ENCODE measurements at places on chromosomes 11 and 22.
A peak's percentile ranks its signal among the peaks of the same experiment; 100 is the strongest.

DNA sequence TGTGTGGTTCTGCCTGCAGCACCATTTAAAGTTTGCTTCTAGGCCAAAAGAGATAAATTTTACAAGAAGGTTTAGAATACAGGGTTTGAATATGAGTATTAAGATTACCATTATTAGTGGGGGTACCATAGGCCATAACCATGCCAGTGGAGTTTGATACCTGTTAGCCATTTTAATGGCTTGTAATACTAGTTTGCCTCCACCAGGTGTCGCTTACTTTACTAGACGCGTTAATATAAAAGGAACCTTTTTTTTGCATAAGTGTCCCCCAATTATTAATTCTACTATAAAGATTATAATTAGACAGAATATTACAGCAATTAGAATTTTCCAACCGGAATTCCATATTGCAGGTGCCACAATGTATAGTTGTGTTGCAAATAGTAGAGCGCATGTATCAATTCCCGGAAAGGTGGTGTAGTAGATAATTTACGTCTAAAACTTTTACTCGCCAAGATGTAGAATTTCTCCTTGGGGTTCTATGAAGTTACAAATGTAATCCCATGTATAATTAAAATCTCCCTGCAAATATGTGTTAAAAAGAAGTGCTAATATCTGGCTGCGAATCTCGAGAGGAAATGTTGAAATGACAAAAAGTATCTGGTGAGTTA is 16.1 kb downstream of the MS4A6E start:
- DNase-seq: peak; percentile 49

- no peak for DNase-seq
Observed at GRCh38 chr11:69087811-69088210, 39.1 kb downstream of the TPCN2 start.

GRCh38 chr22:23786261-23786710 is 480 bp upstream of the SMARCB1 start:
- DNase-seq: no peak

- no peak for DNase-seq
Observed at GRCh38 chr22:46377525-46378425, 42.3 kb downstream of the TRMU start.

DNA sequence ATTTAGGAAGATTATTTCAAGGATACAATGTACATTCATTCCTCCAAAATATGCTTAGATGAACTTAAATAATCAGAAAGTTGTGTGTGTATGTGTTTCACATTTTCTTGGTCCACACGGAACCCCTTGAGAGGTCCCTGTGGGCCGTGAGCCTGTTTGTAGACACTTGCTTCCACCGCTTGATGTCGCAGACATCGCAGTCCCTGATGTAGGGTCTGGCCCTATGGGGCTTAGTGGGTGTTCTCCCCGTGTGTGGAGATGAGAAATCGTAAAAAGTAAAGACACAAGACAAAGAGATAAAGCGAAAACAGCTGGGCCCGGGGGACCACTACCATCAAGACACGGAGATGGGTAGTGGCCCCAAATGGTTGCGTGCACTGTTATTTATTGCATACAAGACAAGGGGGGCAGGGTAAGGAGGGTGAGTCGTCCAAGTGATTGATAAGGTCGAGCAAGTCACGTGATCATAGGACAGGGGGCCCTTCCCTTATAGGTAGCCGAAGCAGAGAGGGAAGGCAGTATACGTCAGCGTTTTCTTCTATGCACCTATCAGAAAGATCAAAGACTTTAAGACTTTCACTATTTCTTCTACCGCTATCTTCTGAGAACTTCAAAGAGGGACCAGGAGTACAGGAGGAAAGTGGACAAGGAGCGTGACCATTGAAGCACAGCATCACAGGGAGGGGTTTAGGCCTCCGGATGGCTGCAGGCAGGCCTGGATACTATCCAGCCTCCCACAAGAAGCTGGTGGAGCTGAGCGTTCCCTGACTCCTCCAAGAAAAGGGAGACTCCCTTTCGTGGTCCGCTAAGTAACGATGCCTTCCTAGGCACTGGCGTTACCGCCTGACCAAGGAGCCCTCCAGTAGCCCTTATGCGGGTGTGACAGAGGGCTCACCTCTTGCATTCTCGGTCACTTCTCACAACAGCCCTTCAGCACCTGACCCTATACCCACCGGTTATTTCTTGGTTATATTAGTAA is 1.2 kb upstream of the APOBEC3C start:
- DNase-seq: no peak

DNA sequence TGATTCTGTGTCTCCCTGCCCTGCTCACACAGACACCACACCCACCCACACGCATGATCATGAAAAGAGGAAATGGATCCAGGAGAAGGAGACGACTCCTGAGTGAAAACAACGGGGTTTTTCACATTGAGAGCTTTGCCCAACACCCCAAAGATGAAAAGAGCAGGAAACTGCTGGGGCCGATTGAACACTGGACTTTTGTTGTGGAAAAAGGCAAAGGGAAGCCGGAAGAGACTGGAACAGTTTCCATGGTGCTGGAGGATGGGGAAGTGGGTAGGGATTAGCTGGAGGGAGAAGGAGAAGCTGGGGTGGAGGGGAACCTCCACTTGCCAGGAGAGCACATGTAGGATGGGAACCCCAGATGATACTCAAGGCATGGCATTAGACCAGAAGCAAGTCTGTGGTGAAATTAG is 5.2 kb upstream of the SLC43A3 start:
- peak; percentile 78 for DNase-seq

GRCh38 chr11:60316317-60316716 is 10.7 kb upstream of the MS4A6E start:
- peak; percentile 39 for DNase-seq

- no peak for DNase-seq
Observed at GRCh38 chr22:43901976-43902643, 10.3 kb upstream of the PNPLA5 start.

- no peak for DNase-seq
Observed at GRCh38 chr22:35475545-35475944, 65.1 kb upstream of the RASD2 start.

DNA sequence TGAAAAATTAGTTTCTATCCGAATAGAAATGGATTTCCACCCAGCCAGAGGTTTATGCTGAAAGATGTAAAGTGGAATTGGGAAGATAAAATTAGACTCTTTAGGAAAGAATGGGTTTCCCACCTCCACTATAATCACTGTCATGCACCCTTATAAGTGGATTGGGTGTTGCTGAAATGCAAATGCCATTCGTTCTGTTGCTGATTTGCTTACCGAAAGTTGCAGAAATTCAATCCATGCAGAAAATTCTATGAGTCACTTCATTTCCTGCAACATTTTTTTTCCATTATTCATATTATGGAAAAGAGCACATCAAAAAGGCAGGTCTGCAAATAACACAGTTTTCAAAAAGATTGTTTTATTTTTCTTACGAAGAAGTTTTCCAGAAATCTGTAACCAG is 65.6 kb downstream of the LDLRAD3 start:
- no peak for DNase-seq

DNA sequence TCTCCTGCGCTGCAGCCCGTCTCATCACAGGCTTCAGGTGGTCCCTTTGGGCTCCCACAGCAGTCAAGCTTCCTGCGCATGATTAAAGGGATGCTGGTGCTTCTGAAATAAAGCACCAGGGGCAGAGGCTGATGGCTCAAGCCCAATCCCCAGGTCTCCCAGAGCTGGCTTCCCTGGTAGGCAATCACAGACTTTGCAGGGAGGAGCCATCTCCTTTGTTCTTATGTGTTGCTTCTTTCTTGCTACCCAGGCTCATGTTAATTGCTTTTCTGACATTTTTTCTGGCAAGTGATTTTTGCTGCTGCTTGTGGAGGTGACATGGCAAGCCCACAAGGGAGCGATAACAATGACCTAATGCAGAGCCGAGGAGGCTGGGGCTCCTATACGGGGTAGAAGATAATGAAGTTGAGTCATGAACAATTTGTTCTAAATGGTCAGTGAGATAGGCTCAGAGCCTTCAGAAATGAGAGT is 25.2 kb upstream of the PLET1 start:
- no peak for DNase-seq

DNA sequence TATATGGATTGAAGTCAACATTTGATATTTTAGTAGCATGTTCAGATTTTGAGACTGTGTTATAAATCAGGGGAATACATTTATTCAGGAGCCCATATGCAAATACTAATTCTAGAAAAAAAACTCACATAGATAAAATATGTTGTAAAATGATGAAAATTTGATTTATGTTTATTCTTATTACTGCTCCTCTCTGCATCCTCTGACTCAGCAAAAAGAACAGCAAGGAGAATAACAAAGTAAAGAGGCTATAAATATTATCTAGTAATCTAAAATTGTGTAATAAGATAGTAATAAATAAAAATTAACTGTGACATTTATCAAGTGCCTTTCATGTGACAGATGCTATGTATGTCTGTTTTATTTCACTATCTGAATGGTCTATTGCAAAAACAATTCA is 507.2 kb upstream of the ANO3 start:
- no peak for DNase-seq

- DNase-seq: peak; percentile 30
Observed at GRCh38 chr22:26847046-26847445, 189.7 kb downstream of the MIAT start.

DNA sequence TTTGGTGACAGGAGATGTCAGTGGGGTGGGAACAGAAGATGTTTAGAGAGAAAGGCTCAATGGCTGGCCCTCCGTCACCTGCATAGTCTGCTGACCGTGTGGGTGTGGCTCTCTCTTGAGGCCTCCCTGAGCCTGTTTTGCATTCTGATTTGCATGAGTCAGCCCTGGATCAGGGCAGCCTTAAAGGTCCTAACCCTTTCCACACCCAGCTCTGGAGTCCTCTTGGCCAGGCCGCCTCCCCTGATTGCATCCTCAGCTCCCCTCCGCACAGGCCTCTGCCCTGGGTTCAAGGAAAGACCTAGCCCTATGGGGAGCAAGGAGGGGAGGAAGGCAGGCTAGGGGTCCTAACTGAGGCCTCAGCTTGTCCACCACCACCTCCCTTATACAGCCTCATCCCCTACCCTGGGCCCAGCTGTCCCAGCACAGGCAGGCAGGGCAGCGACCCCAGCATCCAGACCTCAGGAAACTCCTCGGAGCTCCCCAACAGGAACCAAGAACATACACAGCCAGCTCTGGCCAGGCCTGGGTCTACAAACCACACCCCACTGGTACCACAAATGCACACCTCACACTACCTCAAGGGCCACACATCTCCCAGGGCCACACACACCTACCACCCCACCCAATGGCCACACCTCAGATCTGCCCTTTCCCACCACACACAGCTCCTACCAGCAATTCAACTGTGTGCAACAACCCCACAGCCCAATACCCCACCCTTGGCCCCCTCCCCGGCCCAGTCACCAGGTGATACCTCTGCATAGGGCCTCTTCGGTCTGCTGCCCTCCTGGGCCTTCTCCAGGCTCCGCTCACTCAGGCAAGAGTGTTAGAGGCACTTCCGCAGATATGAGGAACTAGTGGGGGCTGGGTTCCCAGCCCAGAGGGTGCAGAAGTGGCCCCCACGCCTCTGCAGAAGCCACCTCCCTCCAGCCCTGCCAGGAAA is 13.7 kb downstream of the ARAP1 start:
- DNase-seq: peak; percentile 90

GRCh38 chr11:28735511-28735910 is 627.3 kb downstream of the METTL15 start:
- DNase-seq: no peak

GRCh38 chr11:104699981-104700380 is 198.3 kb downstream of the CASP12 start:
- no peak for DNase-seq

DNA sequence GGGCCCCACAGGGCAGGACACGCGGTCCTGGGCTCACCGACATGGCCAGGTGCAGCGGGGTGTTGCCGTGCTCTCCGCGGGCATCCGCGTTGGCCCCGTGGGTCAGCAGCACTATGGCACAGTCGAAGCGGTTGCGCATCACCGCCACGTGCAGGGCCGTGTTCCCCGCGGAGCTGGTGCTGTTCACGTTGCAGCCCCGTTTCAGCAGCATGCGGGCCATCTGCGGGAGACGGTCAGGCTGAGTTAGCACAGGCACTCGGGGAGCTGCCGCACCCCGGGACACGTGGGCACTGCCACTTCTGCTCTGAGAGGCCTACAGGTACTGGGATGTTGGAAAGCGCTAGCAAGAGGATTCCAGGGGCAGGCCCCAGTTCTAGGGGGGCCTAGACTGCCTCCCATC is 22.3 kb upstream of the BAIAP2L2 start:
- no peak for DNase-seq

- DNase-seq: no peak
Observed at GRCh38 chr11:59417023-59417422, 9.2 kb downstream of the OR5A2 start.

- DNase-seq: no peak
Observed at GRCh38 chr11:12439615-12440014, 62.2 kb downstream of the PARVA start.

- DNase-seq: no peak
Observed at GRCh38 chr11:3146612-3147256, 18.4 kb downstream of the OSBPL5 start.

GRCh38 chr22:43289531-43289963 is 53.6 kb downstream of the SCUBE1 start:
- DNase-seq: peak; percentile 21

DNA sequence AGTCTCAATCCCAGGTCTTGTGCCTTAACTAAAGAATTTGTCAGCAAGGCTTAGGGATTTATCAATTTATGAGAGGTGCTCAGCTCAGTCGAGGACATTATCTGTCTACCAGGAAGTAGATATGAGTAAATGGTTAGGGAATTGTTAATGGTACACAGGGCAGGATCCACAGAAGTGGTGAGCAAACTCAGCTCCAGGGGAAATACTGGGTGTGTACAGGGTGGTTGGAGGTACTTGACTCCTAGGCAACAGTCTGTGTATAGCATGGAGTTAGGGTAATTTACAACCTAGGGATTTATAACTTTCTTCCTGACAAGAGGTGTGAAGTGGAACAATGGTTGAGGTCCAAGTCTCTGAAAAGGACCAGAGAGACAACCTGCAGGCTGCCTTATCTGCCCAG is 123.4 kb upstream of the OR9Q1 start:
- no peak for DNase-seq

- DNase-seq: no peak
Observed at GRCh38 chr11:30388957-30389356, 66.1 kb downstream of the ARL14EP start.

- DNase-seq: no peak
Observed at GRCh38 chr22:22398530-22399327, 109.8 kb downstream of the ZNF280B start.
